Fibroblast of villous mesenchyme (primary cell): ENCODE measurements at places on chromosomes 3 and 15. TPM values are rescaled to one million over a fixed set of nuclear protein-coding genes. Genes with fewer than 3 reads are reported as not detected.

The EAF2 gene
- total RNA-seq, result 0.32 and 0.43 TPM in 2 replicates

The POLR2H gene
- 39.6 and 61.3 TPM in 2 replicates for total RNA-seq

The MYZAP gene
- total RNA-seq, result under 0.01 and 0.43 TPM in 2 replicates

The FGF7 gene
- 75.7 and 369 TPM in 2 replicates for total RNA-seq

The TNFAIP8L3 gene
- total RNA-seq, result 0.43 and 0.64 TPM in 2 replicates

The GDPGP1 gene
- 5.2 and 5.6 TPM in 2 replicates for total RNA-seq

The AGBL1 gene
- not detected in 2 replicates for total RNA-seq

The TEX264 gene
- total RNA-seq, result 37.6 and 37.7 TPM in 2 replicates
